GM04503 (cell line): ENCODE measurements at places on chromosomes 4 and X.

- DNase-seq: no peak
Observed at GRCh38 chr4:82697561-82697960, 101.0 kb downstream of the SCD5 start.

DNA sequence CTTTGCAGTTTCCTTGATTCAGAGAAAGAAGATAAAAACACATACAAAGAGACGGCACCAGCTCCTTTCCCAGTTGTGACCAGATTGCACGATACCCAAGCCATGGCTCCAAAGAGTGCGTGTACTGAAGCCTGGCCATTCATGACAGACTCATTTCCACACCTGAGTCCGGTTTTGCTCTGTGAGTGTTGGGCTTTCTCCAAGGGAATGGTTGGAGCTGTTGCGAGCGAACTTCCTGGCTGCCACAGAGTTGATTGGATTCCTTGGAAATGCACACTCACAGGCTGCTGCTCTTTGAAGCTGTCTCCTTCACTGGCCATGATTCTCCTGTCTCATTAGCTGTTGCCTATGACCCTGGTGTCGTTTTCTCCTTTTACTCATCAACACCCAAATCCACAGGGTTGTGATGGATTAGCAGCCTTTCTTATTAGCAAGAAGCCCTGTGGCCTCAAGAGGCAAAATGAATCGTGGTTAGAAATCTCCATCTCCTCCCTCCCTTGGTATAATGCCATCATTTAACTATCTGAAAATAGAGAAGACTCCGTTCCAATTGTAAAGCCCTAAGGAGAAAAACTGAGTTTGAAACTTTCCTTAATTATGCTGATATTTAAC lies 43.9 kb upstream of the BBS12 start:
- DNase-seq: no peak

- DNase-seq: no peak
Observed at GRCh38 chr4:35975617-35976355, 268.5 kb downstream of the ARAP2 start.

GRCh38 chr4:186628058-186628711 lies 72.8 kb upstream of the MTNR1A start:
- no peak for DNase-seq

DNA sequence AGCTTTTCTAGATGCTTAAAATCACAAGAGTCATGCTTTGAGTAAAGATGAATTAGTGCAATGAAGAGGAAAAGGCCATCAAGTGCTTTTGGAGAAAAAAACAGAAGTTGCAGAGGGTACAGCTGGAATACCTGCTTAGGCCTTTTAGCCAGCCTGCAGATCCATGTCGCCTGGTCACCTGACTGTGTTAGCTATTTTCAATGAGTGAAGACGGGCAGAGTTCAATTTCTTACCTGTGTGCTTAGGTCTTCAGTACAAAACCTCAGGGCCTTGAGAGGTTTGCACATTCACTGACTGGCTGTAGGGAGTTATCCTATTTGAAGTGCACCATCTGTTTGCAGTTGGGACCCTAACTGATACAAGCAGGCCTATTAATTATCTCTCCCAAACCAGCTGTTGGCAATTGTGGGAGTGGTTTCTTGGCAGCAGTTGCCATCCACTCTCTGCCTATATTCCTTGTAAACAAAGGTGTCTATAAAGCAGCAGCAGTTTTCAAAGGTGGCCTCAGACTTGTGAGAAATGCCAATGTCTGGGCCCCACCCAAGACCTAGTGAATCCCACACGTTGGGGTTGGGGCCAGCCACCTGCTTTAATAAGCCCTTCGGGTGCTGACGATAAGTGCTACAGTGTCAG lies 16.3 kb upstream of the FAT1 start:
- DNase-seq: no peak

GRCh38 chrX:30830326-30830943 lies 58.6 kb downstream of the TAB3 start:
- DNase-seq: no peak

DNA sequence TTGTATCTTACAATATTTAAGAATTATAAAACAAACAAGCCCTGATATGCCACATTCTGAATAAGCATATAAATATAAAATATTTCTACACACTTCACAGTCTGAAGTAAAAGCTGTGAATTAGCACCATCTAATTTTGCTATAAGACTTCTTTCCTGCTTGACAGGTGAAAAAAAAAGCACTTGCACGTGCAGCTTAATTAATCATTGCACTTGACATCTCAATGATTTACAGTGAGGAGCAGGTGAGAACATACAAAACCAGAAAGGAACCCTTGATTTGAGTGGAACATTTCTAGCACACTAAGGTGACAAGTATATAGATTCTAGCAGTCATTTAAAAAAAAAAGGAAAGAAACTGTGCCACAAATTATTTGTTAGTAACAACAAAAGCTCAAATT lies 47.9 kb downstream of the CHIC2 start:
- DNase-seq: no peak

DNA sequence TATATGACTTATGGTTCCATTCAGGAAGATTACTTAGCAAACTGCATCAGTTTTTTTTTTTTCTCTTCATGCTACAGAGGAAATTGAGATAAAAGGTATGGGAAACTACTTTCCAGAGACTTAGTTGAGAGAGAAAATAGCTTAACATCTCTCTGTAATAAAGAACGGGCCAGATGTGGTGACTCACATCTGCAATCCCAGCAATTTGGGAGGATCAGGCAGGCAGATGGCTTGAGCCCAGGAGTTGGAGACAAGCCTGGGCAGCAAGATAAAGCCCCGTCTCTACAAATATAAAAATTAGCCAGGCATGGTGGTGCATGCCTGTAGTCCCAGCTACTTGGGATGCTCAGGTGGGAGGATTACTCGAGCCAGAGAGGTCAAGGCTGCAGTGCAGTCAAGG lies 271.2 kb upstream of the TENM3 start:
- DNase-seq: no peak

- DNase-seq: no peak
Observed at GRCh38 chr4:170743633-170744032, 653.9 kb upstream of the AADAT start.

DNA sequence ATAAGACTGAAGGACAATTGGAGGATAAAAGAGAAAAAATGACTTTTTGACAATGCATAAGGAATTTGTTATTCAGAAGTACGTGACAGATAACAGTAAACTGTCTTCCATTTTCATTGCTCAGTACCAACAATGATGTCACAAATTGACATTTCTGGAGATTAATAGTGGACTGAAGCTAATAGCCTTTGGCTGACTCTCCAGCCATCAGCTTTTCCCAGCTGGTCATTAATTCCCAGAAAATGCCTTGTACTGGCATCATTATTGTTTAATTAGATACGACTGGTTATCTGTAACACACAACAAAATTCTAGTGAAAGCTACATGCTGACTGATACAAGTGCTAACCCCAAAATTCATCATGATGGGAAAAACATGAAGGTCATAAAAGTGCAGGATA lies 147.9 kb upstream of the FGF13 start:
- DNase-seq: peak; percentile 50

DNA sequence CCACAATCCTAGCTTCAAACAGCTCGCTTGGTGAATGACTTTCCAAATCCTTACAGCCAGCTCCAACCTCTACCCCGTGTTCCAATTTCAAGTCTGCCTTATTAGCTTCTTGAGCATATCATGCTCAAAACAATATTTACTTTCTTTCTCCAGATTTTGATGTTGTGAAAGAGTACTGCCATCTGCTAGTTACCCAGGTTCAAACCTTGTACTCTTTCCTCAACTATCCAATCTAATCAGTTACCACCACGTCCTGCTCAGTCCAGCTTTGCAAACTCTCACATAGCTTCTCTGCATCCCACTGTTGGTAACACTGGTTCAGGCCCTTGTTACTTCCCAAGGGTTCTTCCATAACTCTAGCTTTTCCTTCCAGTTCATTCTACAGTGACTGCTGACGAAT lies 179.1 kb downstream of the NR3C2 start:
- DNase-seq: no peak

GRCh38 chr4:112946127-112946526 lies 103.3 kb upstream of the ANK2 start:
- DNase-seq: no peak

- DNase-seq: no peak
Observed at GRCh38 chr4:47721485-47721884, 116.4 kb downstream of the CORIN start.

DNA sequence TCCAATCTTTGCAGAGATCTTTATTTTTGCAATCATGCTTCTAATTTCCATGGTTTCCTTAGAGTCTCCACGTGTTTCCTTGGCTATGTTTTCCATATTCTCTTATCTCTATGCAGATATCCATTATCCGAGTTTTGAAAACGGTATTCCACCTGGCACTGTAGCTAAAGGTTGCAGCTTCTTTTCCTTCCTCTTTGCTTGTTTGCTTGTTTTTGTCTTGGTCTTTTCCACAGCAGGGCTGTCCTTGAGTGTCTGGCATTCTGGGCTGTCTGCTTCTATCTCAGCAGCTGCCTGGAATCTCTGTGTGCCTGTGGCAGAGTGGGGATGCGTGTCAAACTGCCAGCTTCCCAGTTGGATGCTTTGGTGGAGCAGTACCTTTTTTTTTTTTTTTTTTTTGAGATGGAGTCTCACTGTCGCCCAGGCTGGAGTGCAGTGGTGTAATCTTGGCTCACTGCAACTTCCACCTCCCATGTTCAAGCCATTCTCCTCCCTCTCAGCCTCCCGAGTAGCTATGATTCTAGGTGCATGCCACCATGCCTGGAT lies 46.9 kb downstream of the WFS1 start:
- DNase-seq: no peak

DNA sequence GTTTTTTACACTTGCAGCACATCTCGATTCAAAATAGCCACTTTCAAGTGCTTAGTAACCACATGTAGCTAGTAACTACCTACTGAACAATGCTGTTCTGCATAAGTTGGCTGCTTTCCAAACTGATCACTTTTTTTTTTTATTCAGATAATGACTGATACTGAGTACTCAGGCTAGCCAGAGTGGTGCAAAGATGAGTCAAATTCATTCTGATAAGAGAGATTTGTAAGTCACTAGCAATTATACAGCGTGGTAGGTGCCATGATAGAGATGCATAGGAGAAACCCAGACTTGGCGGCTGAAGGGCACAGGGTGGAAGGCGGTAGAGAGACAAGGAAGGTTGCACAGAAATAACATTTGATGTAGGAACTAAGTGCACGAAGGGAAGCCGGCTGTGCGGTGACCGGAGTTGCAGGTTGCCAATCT lies 357 bp upstream of the IGBP1 start:
- no peak for DNase-seq

DNA sequence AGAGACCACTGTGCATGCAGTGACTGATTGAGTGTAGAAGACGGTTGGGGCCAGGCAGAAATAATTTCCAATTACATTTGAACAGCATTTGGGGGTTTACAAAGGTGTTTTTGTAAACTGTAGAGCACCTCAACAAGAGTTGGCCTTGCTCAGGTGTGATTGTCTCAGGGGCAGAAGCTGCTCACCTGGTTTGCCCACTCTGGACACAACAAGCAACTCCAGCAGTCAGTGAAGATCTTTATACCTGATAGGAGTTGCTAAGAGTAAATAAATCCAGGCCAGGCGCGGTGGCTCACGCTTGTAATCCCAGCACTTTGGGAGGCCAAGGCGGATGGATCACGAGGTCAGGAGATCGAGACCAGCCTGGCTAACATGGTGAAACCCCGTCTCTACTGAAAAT lies 221.3 kb downstream of the RAB28 start:
- no peak for DNase-seq

DNA sequence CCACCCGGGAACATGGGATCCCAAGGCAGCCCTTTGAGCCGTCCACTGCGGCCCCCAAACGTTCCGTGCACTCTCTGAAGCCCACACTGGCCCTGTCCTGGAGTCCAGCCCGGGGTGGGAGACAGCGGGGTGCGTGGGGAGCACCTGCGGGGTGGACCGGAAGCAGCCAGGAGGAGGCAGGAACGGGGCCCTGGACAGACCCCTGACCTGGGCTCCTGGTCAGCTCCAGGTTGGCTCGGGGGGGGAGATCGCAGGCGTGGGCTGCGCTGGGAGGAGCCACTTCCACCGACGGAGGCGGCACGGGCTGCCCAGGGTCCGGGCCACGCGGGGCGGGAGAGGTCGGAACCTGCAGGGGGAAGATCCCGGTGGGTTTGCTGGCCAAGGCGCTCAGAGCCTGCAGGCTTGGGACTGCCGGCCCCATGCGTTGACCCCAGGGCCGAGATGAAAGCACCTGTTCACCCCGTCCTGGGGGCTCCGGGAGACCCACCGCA lies 5.7 kb upstream of the PLCXD1 start:
- DNase-seq: no peak

GRCh38 chrX:11446949-11447348 lies 153.7 kb downstream of the AMELX start:
- DNase-seq: no peak

DNA sequence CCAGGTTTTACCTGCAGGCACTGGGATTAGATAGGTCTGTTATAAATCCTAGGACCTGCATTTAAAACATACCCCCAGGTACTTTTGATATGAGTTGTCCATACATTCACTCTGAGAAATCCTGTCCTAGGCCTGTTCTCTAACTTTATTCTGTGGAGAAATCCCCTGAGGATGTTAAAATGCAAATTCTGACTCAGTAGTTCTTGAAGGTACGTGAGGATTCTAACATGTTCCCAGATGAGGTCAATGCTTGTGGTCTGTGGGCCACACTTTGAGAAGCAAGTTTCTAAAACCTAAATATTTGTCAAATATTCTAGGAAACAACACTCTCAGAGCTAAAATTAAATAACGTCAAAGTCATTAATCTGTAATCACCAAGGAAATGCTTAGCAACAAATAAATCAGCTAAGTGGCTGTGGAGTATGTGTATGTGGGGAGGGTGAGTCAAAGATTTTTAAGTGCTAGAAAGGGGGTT lies 101.3 kb upstream of the MAGEB16 start:
- no peak for DNase-seq

DNA sequence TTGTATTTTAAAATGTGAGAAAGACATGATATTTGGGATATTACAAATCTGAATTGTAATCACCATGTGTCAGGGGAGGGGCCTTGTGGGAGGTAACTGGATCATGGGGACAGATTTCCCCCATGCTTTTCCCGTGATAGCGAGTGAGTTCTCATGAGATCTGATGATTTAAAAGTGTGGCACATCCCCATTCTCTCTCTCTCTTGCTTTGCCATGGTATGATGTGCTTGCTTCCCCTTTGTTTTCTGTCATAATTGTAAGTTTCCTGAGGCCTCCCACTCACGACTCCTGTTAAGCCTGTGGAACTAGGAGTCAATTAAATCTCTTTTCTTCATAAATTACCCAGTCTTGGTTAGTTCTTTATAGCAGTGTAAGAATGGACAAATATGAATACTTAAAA lies 39.0 kb downstream of the CCDC158 start:
- no peak for DNase-seq

- DNase-seq: no peak
Observed at GRCh38 chr4:14196131-14196530, 568.6 kb upstream of the BOD1L1 start.

GRCh38 chrX:4263030-4263803 lies 549.8 kb upstream of the PRKX start:
- DNase-seq: no peak

DNA sequence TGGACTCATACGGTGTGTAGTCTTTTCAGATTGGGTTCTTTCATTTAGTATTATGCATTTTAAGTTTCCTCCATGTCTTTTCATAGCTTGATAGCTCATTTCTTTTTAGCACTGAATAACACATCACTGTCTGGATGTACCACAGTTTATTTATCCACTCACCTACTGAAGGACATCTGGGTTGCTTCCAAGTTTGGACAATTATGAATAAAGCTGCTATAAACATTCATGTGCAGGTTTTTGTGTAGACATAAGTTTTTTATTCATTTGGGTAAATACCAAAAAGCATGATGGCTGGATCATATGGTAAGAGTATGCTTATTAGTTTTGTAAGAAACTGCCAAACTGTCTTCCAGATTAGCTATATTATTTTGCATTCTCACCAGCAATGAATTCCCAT lies 29.0 kb downstream of the CNOT6L start:
- DNase-seq: no peak

- no peak for DNase-seq
Observed at GRCh38 chrX:360496-361150, 26.1 kb downstream of the PPP2R3B start.
